AG10803 (cell line): ENCODE measurements at places on chromosomes 4 and X.

DNA sequence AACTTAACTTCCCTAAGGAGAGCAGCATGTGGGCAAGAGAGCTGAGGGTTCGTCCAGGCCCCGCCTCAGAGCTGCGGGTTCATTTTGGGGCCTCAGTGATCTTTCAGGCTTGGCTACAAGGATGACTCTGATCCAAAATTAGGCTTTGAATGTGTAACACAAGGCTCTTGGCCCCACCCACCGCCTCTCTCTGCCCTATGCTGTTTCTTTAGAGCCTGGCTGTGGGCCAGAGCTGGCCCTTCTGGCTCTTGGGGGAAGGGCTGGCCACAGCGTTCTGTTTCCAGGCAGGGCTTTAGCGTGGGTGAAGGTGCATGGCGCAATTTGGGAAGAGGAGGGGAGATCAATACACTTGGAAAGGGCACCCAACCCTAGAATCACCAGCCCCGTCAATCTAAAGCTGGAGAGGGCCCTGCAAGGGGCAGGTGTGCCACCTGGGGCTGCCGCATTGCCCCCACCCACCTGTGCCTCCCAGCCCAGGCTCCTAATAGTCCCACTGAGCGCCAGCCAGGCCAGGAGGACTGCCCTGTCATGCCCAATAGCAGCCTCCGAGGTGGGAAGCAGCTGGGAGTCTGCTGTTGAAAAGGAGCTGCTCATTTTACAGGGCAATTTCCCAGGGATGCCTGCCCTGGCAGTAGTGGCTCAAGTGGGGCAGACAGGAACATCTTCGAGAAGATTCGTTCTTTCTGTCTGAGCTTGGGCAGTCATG is 84.5 kb upstream of the MAML3 start:
- peak; percentile 91 for DNase-seq

DNA sequence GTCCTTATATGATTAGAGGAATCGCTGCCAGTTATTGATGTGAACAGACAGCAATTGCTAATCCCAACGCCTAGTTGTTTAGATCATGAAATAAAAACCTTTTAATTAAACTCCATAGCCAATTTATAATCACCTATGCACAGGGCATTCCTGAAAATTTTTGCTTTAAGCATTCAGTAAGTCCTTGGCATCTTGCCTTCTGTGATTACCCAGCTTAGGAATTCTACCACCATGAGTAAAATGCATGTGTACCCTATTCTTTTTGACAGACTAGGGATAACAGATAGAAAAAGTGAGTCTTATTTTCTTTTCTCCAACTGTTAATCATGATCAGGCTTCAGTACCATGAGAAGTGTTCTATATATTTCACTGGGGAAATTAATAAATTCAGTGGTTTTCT is 995.3 kb upstream of the GRIA3 start:
- peak; percentile 5 for DNase-seq

DNA sequence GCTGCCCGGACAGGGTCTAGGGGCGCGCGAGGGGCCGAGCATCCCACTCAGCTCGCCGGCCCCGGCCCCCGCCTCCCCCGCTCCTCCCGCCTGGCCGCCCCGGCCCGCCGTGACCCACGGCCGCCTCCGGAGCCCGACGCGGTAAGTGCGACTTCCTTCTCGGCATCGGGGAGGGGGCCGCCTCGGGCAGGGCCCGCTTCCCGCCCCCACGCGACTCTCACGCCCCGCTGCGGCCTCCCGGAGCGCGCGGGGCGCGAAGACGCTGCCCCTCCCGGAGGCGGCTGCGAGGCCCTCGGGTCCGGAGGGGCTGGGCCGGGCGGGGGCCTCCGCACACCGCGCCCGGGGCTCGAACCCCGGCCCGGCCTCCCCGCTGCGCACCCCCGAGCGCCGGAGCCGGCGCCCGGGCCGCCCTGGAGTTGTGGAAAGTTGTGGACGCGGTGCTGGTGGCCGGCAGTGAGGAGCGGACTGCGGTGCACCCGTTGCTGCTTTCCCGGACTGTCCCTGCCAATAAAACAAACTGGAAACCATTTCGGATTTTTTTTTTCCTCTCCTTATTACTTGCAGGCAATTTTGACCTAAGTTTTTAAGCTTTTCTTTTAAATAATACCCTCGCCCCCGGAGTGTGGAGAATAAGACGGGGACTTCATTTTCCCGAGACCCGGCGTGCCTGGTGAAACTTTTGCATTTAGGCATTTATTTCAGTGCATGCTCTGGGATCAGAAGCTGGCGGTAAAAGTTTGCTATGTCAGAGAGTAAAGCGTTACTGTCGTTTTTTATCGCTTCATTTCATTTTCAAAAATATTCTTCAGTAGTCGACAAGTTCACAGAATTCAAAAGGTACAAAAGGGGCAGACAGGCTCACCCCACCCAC is 13.0 kb upstream of the TMEM156 start:
- peak; percentile 23 for DNase-seq

DNA sequence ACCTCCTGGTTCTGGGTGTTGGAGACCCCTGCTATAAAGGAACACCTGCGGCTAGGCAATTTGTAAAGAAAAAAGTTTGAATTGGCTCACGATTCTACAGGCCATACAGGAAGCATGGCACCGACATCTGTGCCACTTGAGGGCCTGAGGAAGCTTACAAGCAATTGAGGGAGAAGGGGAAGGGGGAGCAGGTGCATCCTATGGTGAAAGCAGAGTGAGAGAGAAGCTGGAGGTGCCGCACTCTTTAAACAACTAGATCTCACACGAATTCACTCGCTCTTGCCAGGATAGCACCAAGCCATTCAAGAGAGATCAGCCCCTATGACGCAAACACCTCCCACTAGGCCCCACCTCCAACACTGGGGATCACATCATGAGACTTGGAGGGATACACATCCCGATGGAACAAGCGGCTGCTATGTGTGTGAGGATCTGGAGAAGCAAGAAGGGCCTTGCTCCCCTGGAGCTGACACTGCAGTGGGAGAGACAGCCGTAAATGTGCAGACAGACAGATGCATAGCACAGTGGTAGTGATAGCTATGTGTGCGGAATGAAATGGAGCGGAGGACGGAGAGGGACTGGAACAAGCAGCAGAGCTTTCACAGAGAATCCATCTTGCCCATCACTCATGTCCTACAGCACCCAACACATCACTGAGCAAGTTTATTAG is 60.7 kb upstream of the HELT start:
- DNase-seq, result no peak

GRCh38 chr4:139933541-139933940 is 220.4 kb downstream of the MAML3 start:
- DNase-seq, result no peak

DNA sequence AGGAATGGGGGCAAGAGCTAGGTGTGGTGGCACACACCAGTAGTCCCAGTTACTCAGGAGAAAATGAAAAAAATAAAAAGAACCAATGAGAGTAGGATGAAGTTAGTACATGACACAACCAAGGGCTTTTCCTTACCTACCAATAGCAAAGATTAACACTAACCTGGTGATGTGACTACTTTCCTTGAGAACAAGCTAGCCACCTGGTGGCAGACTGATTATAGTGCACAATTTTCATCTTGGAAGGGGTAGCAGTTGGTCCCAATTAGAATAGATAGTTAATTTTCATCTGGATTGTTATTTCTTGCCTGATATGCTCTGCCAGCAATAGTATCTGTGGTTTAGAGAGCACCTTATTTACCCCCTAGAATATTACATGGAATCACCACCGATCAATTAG is 1216.8 kb upstream of the PABPC4L start:
- no peak for DNase-seq

DNA sequence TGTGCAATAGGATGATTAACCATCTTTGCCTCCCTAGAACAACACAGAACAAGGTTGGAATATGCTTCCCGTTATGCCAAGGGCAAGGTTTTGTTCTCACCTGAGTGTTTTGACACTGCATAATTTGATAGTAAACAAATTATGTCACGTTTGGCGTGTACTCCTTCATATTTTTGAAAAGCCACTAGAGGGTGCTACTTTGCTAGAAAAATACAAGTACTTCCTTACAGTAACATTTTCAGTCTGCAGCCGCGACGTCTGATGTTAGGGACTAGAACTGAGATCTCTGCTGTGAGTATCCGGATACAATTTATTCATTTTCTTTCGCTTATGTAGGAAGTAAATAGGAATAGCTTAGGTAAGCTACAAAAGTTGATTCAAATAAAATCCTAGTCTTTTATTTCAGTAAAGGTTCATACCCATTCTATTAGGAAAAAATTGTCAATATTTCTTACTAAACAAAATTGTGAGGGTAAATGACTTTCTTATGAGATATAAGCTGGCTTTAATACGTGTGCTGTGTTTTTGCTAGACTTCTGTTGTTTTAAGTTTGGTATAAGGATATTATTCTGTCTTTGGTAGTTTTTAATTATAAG is 181.1 kb upstream of the WDFY3 start:
- DNase-seq, result peak; percentile 73

DNA sequence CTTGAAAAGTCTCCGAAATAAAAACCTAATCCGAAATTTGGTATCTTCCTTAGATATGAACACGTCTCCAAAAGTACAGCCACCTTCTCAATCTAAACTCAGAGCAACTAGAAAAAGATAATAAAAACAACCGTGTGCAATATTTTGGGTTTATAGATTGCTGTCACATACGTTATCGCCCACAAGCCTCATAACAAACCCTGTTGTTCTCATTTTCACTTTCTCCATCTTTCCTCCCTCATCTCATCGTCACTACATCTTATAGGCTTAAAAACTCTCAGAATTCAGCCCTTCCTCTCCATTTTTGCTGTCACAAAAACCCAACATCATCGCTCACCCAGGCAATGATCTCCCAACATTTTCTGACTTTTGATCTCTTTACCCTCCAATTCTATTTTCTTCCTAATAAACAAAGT is 448 bp upstream of the SCFD2 start:
- no peak for DNase-seq

- no peak for DNase-seq
These were observed 256.9 kb downstream of the PARM1 start for GRCh38 chr4:75189711-75190335.

DNA sequence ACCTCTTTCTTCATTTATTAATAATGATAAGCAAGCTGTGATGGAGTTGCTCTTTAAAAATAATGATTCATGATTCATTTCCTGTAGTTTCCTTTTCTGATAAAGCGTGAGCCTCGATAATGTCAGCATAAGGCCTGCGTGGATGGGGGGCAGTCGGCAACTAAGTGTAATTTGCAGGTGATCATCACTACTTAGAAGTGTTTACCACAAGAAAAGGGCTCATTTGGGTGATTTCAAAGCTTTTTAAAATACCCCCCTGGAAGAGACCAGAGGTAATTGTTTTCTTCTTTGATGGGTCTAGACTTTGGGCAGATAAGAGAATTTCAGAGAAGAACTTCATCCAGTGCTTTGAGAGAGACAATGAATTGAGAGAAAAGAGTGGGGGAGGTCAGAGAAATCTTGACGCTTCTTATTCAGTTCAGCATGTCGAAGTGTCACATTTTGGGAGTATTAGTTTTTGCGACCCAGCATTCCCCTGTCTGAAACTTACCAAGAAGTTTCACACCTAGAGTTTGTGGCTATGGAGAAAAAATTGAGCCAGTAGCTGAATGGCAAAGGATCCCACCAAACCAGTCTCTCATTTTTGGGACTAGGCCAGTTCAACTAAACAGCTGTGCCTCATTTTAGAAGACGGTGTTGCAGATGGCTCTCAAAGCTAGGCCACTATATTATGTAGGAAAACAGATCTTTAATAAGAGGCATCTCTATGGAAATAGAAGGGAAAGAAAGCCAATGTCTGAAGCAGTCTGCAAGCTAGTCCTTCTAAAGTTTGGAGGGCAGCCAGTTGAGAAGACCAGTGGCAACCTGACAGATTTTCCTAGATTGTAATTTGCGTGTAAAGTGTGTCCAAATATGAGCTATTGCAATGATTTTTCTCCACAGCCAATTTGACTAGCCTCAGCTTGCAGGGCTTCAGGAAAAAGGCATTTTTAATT is 171.0 kb upstream of the PPP1R2C start:
- DNase-seq, result peak; percentile 0

DNA sequence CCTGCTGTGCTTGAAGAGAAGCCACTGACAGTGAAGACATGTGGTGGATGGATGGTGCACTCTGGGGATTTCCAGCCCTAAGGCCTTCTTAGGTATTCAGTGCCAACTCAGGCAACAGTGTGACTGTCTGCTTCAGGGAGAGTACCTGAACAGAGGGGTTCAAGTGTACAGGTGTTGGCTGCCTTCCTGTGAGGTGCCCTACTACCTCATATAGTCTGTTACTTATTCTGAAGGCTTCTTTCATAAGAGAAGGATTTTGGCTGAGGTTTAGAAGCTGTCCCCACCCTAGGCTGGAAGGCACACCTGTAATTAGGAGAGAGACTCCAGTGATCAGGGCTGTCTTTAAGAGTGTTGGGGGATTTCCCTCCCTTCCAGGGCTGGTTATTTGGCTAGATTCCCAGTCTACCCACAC is 1.8 kb downstream of the FTHL17 start:
- no peak for DNase-seq

- no peak for DNase-seq
These were observed 10.2 kb upstream of the GLOD5 start for GRCh38 chrX:48751343-48751742.

DNA sequence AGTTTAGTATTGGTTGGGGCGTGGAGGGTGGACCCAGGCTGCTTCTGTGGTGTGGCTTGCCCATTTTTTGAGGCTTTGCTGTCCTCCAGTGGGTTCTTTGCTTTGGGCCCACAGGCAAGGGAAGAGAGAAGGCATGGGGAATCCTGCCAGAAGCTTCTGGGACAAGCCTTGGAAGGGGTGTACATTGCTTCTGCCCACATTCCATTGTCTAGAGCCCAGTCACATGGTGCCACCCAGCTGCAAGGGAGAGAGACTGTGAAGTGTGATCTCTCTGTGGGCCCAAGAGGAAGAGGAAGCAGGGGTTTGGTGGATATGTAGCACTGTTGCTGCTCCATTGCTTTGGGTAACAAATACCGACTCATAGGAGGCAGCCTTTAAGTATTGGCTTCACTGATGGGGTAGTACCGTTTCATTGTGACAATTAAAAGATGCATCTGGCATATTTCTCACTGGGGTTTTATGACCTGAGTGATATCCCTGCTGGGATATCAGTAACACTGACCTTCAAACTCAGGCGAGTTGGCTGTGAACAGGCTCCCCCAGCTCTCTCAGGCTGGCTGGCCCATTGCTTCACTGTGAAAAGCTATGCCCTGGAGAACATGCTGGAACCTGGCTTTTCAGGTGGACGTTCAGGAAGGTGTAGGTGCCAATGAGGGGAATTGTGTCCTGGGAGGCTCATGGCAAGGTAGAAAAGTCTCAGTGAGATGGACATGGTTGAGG is 85.9 kb downstream of the CLDN34 start:
- DNase-seq, result peak; percentile 56

DNA sequence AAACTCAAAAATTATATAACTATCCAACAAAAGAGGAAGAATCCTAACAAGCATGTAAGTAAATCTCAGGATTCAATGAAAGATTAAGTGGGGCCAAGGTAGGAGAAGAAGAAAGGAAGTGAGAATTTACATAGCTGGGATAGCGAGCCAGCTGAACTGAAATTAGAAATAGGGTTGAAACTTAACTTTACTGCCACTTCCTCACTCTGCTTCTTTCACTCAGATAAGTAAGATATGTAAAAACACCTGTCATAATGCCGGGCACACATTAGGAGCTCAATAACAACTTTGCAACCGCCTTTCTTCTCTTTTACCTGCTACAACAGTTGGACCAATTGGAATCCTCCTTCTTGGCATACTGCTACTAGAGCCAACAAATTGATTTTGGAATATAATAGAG is 129.4 kb downstream of the CNKSR2 start:
- DNase-seq, result no peak
